RKO (cell line): ENCODE measurements at places on chromosomes 13 and 19.

- DNase-seq = peak; percentile 68
These were observed 62.1 kb downstream of the KLF2 start for GRCh38 chr19:16386619-16387240.

- DNase-seq = no peak
These were observed 603.3 kb upstream of the SLITRK6 start for GRCh38 chr13:86402500-86402899.

GRCh38 chr13:25869941-25870340, 181.9 kb downstream of the SHISA2 start:
- DNase-seq = no peak

DNA sequence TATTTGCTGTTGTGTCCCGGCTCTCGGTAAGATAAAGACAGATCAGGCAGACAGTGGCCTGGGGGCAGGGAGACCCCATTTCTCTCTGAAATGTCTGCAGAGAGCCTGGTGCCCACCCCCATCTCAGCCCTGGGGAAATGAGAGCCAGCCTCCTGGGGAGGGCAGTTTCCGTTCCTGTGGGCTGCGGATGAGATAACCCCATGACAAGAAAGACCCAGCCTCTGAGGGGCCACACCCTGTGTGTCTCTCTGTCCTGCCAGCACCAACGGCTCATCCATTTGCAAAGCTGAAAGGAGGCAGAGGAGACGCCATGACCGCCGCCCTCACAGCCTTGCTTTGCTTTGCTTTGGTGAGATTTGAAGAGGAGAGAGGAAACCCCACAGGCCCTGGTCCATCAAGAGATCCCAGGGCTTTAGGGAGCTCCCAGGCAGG, 28.1 kb upstream of the KIR3DL3 start:
- no peak for DNase-seq

DNA sequence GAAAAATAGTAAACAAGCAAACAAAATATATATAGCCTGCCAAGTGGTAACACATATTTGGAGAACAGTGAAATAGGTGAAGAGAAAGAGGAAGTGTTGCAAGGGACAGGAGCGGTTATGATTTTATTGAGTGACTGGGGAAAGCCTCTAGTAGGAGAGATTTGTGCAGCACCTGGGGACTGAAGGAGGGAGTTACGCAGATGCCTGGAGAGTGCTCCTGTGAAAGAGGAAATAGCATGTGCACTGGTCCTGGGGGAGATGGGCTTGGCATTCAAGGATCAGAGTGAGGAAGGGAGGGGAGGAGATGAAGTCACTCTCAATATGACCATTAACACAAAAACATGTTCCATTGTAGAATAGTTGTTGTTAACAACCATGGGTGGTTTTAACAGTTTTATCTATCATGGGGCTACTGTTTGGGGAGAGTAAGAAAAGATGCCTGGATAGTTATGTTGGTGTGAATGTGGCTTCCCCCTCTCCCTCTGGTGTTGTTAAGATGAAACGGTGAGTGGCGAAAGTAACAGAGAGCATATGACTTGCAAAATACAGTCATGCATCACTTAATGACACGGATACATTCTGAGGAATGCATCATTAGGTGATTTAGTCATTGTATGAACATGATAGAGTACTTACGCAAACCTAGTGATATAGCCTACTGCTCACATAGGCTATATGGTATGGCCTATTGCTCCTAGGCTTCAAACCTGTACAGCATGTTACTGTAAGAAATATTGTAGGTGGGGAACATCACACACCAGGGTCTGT, 251.7 kb upstream of the ARGLU1 start:
- peak; percentile 41 for DNase-seq

DNA sequence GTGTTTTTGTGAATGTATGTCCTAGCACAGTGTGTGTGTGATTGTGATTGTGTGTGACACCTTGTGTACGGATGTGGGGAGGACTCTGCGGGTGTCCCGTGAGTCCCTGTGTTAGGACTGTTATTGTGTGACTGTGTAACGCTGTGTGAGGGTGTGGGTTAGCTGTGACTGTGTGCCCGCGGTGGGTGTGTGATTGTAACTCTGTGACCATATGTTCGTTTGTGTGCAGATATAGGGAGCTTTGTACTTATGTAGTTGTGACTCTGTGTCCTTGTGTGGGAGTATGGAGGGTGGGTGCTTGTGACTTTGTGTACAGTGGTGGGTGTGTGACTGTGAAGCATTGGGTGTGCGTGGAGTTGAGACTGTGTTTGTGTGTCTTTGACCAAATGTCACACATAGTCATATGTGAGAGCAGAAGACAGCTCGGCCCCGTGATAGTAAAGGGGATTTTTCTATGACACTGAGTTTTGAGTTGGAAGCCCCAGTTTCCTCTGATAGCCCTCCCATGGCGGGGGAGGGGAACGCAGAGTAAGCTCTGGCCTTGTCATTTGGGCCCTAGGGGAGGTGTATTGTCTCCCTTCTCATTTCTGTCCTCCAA, 949 bp upstream of the ZNF260 start:
- peak; percentile 64 for DNase-seq
